ENCODE measurements at places on chromosomes 2 and 18. TPM values are rescaled to one million over a fixed set of nuclear protein-coding genes. Genes with fewer than 3 reads are reported as not detected.
A peak's percentile ranks its signal among the peaks of the same experiment; 100 is the strongest.

The NBAS gene
- total RNA-seq = 46.1 TPM

GRCh38 chr2:61671561-61672315 is 133.6 kb upstream of the XPO1 start:
- no peak for DNase-seq

DNA sequence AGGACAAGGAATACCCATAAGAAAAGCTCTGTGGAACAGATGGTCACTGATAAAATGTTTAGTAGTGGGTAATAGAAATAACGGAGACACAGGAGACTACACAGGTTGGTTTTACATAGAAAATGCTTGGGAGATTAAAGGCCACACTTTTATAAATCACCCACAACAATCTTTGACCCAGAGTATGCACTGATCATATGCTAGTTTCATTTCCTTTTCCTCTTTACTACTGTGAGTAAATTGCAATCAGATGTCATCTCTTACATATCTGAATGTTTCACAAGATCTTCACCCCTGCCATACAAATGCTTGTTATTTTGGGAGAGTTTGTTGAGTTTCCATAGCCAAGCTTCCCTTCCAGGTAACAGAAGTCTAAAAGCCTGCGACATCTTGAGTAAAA is 978.4 kb upstream of the KLHL29 start:
- no peak for DNase-seq

GRCh38 chr2:192201116-192201515 is 6.4 kb upstream of the TMEFF2 start:
- DNase-seq = no peak

DNA sequence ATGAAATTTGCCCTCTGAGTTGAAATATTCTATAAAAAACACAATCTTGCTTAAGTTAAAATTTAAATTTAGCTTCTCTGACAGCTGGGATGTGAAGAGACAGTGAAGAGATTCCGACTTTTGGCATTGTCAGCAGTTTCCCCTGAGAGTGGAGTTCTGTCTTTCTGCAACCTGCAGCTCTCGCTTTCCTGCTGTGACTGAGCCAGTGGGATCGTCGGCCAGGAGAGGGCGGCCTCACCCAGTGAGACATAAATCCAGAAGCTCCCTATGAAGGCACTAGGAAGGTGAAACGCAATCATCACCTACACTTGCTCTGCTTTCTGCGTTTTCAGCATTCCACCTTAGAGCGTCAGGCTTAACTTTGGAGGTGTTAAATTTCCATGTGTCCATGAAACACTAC is 75.4 kb upstream of the HNMT start:
- peak; percentile 71 for DNase-seq

DNA sequence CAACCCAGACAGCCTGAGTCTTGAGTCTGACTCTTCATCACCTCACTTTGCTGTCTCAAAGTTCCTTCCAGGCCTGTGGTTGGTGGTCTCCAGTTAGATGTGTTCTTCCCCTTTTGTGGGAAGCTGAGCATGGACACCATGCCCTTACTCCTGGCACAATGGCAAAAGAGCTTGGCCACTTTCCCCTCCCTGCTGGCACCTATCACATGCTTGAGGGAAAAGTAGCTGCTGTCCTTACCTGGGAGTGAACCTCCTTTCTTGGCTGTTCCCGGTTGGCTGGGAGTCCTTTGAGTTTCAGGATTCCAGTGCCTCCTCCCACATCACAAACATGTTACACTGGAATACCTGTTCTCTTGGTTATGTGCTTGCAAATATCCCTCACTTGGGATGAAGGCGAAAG is 97.8 kb downstream of the GATA6 start:
- DNase-seq = no peak

- DNase-seq = no peak
Measured at GRCh38 chr2:25891672-25892071, 13.4 kb upstream of the ASXL2 start.

The REG1B gene
- not detected for total RNA-seq

DNA sequence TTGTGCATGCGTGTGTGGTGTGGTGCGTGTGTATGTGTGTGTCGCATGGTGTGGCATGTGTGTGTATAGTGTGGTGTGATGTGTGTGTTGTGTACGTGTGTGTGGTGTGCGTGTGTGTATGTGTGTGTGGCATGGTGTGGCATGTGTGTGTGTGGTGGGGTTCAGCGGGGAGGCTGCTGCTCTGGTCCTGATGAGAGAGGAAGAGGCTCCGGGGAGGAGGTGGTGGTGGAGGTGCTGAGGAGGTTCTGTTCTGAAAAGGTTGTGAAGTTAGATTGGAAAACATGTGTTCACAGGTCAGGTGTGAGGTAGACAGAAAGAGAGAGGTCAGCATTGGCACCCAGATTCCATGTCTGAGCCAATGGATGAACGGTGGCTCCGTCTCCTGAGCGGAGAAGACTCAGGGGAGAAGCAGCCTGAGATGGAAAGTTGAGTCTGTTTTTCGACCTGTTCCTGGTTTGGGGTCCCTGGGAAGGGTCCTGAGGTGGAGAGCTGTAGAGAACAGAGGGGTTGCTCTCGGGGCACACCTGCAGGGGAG is 67.2 kb upstream of the HDAC4 start:
- no peak for DNase-seq

- no peak for DNase-seq
Measured at GRCh38 chr2:158300394-158300793, 156.2 kb downstream of the CCDC148 start.

DNA sequence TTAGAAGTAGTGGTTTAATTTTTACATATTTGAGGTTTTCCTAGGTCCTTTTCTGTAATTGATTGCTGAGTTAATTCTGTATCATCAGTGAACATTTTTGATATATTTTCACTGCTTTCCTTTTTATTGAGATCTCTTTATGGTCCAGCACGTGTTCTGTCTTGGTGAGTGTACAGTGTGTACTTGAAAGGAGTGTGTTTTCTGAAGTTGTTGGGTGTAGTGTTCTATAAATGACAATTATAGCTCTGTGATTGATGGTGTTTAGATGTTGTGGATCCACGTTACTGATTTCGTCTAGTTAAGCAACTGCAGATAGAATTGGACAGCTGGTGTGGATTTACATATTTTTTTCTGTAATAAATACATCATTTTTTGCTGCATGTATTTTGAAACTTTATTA is 32.7 kb downstream of the AGFG1 start:
- DNase-seq = no peak

GRCh38 chr2:64727843-64728463 is 74.2 kb upstream of the SERTAD2 start:
- DNase-seq = no peak

GRCh38 chr2:240991378-240992263 is 6.8 kb upstream of the SNED1 start:
- peak; percentile 90 for DNase-seq

GRCh38 chr2:53442783-53443182 is 324.8 kb upstream of the CHAC2 start:
- peak; percentile 46 for DNase-seq

GRCh38 chr2:104434318-104434792 is 419.6 kb upstream of the POU3F3 start:
- DNase-seq = no peak

The PMAIP1 gene
- total RNA-seq = 12.6 TPM

DNA sequence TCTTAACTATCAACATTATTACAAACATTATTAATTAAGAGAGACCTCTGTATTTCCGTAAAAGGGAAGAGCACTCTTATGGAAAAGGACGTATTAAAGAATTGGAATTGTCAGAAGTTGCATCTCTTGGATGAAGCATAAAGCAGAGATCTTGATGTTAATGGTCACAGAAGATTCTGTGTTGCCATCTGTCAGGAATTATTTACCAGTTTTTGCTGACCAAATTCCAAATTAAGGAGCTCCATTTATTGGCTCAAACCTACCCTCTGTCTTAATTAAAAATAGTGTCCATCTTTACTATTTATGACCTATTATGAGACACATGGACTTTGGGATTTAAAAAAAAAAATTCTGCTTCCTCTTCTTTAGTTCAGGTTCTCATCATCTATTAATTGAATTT is 232.1 kb downstream of the ARHGAP15 start:
- DNase-seq = no peak

DNA sequence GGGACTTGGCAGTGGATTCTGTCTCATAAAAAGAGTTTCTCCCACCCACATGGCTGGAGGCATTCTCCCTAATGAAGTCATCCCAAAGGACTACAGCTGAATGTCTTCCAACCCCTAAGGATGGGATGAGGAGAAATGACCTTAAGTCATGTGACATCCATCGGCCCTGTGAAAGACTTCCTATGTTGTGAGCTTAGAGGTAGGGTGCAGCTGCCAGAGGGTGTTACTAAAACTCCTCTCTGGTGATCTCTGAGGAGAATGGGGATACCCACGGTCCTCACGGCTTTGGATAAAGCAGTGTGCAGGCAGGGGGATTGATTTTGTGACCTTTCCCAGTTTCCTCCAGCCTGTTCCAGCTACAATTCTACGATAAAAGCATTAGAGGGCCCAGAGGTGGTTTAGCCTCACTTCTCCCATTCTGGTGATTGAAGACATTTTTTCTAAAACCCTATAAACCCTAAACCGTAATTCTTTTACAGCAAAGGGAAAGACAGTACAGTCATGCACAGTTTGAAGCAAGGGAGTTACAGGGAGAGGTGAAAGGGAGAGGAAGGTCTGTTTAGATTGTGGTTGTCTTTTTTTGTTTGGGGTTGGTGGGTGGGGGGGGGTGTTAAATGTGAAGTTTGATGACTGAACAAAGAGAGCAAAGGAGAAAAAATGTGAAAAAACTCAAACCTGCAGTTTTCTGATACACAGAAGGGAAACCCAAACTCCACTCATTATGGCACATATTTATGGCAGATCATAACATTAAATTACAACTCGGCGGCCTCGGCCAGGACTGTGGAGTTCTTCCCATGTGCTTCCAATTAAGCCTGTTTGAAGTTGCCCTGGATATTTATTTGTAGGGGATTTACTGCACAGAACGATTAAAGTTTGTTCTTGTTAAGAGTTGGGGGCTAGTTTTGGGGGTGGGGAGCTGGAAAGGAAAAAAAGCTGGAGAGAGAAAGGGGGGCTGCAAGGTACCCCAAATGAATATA is 26.6 kb upstream of the SLC14A2 start:
- DNase-seq = no peak

All from glutamatergic neuron (in vitro differentiated cells).